ENCODE measurements at places on chromosomes 13 and 19.
A peak's percentile ranks its signal among the peaks of the same experiment; 100 is the strongest.

GRCh38 chr19:9789066-9789465 lies 20.5 kb upstream of the ZNF846 start:
- peak; percentile 41 for DNase-seq

- no peak for DNase-seq
Observed at GRCh38 chr19:2617393-2618165, 84.9 kb downstream of the GNG7 start.

DNA sequence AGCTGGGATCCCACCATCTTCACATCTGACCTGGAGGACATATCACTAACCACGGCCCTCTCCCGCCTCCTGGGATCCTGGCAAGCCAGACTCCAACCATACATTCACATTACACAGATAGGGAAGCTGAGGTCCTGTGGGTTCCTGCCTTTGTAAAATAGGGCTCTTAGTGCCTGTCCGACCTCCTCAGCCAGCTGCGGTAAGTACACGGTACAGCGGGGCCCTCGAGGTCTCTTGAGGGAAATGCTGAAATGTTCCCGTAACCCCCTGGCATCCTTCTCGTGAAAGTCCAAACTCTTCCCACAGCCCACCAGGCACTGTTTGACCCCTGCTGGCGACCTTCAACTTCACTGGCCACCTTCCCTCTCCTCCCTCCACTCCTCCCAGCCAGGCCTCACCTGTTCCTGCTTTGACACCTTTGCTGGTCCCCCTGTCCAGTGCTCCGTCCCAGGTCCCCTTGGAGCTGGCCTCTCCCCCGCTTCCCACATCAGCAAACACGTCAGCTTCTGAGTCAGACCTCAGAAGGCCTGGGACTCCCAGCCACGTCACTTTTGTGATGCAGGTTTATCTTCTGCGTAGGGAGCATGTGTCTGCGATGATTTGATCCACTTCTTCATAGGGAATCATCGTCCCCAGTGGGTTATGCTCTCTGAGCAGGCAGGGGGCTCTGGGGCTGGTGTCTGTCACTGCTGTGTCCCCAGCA lies 8.8 kb upstream of the GNG7 start:
- DNase-seq = no peak

DNA sequence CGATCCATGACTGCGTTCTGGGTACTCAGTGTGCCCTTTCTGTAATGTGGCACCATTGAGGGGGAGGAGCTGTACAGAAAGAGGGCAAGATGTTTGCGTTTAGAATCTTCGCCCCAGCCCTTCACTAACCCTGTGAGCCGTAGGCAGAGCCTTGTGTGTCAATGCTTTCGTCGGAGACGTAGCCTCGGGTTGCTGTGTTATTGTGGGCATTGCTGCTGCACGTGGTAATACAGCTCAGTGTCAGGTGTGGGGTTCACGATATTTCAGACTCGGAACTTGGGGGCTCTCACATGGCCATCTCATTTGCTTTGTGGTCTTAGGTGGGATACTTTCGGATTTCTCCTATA lies 6.1 kb downstream of the RPS9 start:
- no peak for DNase-seq

- peak; percentile 22 for DNase-seq
Observed at GRCh38 chr13:26561651-26562511, 4.4 kb downstream of the WASF3 start.

- DNase-seq = no peak
Observed at GRCh38 chr13:37806666-37807065, 62.9 kb downstream of the TRPC4 start.

GRCh38 chr13:68304286-68304893 lies 1074.3 kb upstream of the PCDH9 start:
- peak; percentile 38 for DNase-seq

- peak; percentile 64 for DNase-seq
Observed at GRCh38 chr13:78875792-78876580, 217.0 kb upstream of the OBI1 start.

- DNase-seq = no peak
Observed at GRCh38 chr19:17378271-17378670, 1.1 kb upstream of the PLVAP start.
